Aorta (tissue), 5 donors: ENCODE measurements at places on chromosomes 16 and 17. TPM values are rescaled to one million over a fixed set of nuclear protein-coding genes. Genes with fewer than 3 reads are reported as not detected.

GRB7 gene
- 1.6 TPM for total RNA-seq

ALDH3A1 gene
- 0.27 TPM for total RNA-seq

EME1 gene
- total RNA-seq, result 2.0 TPM

ZNF747 gene
- 9.1 TPM for total RNA-seq

FBXO31 gene
- total RNA-seq, result 57.9 TPM

SLC16A11 gene
- total RNA-seq, result 1.3 TPM

COPZ2 gene
- total RNA-seq, result 59.9 TPM
